Astrocyte (in vitro differentiated cells and primary cell): ENCODE measurements at places on chromosomes 5 and 9.
A peak's percentile ranks its signal among the peaks of the same experiment; 100 is the strongest.

GRCh38 chr5:75611311-75612225 lies at the start of gene ANKDD1B:
Gene ANKDD1B (plus strand): TSS chr5:75611453. CDS start chr5:75611635, 182 bp downstream.
- peak; percentile 55 for DNase-seq

DNA sequence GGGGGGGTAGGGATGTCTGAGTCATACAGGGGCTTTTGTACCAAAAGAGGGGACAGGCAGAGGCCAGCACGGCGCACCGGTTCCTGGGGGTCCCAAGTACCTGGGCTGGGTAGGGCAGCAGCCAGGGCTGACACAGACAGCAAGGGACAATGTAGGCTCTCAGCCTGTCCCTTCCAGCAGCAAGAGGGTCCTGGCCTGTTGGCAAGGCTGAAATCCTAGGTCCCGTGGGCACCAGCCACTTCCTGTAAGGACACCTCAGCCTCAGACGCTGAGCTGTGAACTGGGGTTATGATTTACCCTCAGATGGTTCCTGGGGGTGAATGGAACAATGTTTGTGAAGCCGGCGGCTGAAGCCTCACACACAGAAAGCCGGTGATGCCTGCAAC lies 41.3 kb downstream of the NACC2 start:
- no peak for DNase-seq

GRCh38 chr9:87898151-87898550 lies 15.5 kb downstream of the SPATA31E1 start:
- peak; percentile 59 for DNase-seq

DNA sequence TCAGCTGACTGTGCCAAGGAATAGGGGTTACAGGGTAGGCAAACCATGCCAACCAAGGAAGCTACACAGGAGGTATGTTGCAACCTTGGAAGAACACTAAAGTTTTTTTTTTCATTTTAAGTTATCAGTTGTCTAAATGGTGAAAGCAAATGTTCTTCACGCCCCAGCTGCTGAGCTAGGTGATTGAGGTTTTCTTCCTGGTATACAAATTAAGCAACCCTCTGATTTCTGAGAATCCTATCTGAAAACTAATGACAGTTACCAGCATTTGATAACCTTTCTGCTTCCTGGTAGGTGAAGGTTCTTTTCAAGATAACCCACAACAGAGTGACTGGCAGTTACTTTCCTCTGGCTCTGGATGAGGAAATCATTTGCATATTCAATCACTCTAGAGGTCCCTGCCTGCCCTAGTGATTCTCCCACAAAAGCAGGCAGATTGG lies 194.9 kb downstream of the ATP10B start:
- DNase-seq = no peak

- DNase-seq = no peak
These were observed 149.8 kb downstream of the MACIR start for GRCh38 chr5:103408408-103408807.

GRCh38 chr5:179228341-179229121 lies 116.7 kb downstream of the ADAMTS2 start:
- DNase-seq = no peak

DNA sequence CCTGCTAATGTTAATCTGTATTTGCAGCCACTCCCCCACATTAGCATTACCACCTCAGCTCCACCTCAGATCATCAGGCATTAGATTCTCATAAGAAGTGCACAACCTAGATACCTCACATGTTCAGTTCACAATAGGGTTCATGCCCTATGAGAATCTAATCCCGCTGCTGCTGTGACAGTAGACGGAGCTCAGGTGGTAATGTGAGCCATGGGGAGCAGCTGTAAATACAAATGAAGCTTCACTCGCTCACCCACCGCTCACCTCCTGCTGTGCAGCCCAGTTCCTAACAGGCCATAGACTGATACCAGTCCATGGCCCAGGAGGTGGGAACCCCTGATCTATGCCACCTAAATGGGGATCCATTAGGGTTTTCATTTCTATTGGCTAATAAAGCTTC lies 6.1 kb upstream of the HNRNPA0 start:
- DNase-seq = no peak

DNA sequence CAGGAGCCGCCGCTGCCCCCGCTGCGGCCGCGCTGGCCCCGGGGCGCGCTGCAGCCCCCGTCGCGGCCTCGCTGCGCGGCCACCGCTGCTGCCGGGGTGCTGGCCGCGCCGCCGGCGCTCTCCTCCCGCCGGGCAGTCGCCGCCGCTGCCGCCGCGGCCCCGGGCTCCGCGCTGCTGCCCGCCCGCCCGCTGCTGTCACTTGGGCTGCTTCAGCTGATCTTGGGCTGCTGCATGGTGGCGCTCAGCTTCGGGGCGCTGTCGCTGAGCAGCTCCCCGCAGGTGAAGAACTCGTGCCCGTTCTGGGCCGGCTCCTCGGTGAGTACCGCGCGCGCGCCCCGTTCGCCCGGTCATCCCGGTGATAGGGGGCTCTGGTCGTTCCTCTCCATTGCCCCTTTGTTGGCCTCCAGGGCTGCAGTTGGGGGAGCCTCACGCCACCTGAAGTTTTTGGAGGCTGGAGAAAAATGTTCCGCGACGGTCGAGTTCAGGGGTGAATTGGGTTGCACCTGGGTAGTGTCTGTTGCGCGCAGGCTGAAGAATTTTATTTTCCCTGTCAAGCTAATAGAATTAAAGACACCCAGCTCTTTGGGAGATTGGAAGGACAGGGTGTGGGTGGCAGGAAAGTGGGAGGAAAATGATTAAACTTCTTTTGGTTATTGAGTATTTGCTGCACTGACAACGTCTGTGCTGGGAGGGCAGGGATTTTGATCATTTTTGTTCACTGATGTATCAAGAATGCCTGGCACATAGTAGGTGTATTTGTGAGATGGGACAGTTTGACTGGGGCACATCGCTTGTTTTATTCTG lies 596 bp downstream of the ENTREP1 start:
- DNase-seq = no peak

- no peak for DNase-seq
These were observed 26.0 kb downstream of the SERINC5 start for GRCh38 chr5:80229902-80230255.

GRCh38 chr9:71806901-71807307 lies 38.6 kb upstream of the CEMIP2 start:
- DNase-seq = peak; percentile 51

GRCh38 chr9:130333041-130333711 lies 67.6 kb downstream of the HMCN2 start:
- DNase-seq = no peak

GRCh38 chr9:15178631-15179030 lies 128.4 kb downstream of the TTC39B start:
- DNase-seq = no peak

DNA sequence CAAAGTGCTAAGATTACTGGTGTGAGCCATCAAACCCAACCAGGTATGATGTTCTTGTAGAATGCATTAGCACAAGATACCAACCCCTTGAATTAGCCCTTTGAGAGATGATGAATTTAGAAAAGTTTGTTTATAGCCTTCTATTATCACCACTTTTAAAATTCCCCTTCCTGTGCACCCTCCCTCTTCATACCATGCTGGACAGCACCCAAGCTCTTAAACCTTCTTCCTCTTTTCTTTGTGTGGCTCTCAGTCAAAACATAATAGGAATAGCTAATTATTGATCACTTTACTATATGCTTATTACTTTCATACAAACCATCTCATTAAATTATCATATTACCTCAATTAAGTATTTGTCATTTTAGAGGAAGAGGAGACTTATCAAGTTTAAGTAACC lies 87.6 kb upstream of the TMED7 start:
- no peak for DNase-seq

DNA sequence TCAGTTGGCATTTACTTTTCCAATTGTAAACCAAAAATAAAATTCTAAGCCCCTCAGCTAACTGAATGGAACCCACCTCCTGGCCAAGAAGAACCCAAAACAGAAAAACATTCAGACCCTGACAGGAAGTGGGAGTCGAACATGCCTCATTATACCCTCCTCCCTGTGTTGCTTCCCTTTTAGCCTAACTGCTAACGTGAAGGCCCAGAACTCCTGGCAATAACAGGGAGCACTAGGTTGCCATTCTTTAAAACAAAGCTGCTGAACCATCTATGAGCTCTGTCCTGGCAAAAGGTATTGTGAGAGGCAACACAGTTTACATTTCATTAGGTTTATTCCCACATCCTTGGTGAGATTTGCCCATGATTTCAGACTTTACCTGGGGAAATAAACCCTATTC lies 481.4 kb downstream of the CHSY3 start:
- DNase-seq = no peak

DNA sequence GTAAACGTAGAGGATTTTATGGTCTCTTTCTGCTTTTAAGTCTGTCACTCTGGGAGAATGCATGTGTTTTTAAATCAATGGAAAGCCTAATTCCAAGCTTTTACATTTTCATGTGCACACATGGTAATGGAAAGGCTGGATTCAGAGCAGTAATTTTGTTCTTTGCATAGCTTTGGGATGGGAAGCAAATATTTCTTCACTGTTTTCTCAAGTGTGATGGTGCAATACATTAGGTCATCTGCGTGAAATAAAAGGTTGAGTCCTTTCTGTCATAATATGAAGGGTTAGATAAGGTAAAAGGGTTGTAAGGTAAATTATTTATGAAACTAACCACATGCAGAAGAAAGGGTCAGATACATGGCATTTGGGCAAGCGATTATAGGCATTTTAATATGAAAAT lies 88.2 kb upstream of the NR3C1 start:
- no peak for DNase-seq

GRCh38 chr5:43437062-43437660 lies 25.0 kb upstream of the CCL28 start:
- no peak for DNase-seq

- no peak for DNase-seq
These were observed 11.3 kb downstream of the C5orf15 start for GRCh38 chr5:133957080-133957479.

GRCh38 chr5:52269401-52269800 lies 518.3 kb upstream of the ITGA1 start:
- no peak for DNase-seq

DNA sequence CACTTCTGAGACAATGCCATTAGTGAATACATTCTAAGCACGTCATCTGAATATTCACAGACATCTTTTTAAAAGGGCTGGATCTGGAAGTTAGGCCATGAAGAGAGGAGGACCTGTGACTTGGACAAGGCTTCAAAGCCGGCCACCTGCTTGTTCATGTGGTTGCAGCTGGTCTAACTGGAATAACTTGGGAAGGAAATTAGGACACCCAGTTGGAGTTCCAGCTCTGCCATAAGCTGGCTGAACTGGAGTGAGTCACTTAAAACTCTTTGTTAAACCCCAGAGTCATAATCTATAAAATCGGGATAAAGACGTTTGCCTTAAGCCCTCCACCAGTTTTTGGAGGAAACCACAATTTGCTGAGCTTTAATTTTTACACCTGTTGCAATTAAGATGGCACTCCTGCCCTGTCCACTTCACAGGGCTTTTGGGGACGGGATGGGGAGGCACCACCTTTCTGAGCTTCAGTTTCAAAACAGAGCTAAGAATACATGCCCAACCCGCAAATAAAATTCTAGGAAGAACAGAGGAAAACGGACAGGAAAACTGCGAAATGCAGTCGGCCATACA lies 536 bp upstream of the STX17 start:
- DNase-seq = peak; percentile 1

GRCh38 chr5:115522832-115523403 lies 21.7 kb downstream of the FEM1C start:
- DNase-seq = no peak

DNA sequence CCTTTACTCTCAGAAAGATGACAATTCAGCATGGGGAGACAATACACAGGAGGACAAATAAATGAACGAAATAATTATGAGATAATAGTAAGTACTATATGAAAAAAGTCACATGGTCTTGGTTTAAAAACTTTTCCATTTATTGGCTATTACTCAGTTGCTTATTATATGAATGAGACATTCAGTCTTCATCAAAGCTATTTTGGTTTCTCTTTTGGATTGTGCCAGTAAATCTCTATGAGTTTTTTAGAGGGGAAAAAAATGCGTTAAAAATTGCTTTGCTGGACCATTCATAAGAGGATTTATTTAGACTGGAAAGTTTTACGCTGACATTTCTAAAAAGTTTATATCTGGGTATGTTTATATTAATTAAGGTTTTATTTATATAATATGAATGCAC lies 137.7 kb downstream of the AOPEP start:
- DNase-seq = no peak

DNA sequence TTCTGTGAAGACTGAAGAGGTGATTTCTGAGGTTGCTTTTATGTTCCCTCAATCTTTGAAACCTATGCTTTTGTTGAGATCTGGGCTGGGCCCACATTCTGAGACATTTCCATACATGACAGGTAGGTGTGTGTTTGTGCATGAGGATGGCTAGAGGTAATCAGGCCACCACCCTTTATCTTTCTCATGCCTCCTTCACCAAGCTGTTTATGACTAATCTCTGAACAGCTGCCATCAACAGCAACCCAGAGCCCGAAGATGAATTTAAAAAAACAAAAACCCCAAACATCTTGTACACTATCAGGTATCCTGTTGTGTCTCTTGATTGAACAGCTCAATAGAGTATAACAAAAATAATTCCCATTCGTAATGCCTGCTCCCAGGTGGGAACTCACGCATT lies 12.6 kb upstream of the C5orf46 start:
- no peak for DNase-seq

DNA sequence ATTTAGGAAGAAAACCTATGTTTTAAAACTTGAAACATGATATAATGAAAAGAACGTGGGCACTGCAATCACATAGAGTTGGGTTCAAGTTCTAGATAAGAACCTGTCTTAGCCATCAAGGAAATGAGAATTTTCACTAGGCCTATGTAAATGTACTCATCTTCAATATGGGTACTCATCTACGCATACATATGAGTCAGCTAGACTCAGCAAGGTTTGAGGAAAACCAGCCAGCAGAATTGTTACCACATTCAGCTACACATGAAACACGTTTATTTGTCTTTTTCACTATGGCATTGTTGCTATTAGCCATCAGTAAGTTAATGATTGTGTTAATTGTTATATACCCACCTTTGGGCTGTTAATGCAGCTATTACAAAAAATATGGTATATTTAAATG lies 146.3 kb downstream of the CHSY3 start:
- no peak for DNase-seq

DNA sequence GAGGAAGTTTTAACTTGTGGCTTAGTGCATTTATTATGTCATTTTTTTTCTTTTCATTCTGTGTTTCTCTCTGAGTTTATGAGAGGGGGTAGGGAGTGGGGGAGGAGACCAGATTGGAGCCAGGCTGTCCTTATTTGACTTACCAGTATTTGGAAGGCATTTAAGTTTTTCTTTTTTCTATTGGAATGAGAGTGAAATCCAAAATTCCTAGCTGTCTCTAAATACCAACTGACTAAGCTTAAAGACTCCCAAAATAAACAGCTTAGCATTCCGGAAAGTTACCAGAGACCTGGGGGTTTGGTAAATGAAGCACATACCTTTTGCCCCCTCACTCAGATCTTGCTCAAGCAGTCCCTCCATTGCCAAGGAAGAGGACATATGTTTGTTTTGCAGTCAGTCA lies 581.9 kb upstream of the BRINP1 start:
- peak; percentile 97 for DNase-seq

GRCh38 chr5:25544652-25545249 lies 900.0 kb upstream of the CDH10 start:
- DNase-seq = no peak

GRCh38 chr5:78509884-78510769 lies 138.4 kb downstream of the LHFPL2 start:
- no peak for DNase-seq

GRCh38 chr5:142059304-142059940 lies 46.6 kb upstream of the GNPDA1 start:
- no peak for DNase-seq
